Muscle of leg (tissue), 16 donors: ENCODE measurements at places on chromosomes 2 and 18. TPM values are rescaled to one million over a fixed set of nuclear protein-coding genes. Genes with fewer than 3 reads are reported as not detected.

GRCh38 chr2:239200646-239201530 is 199.9 kb downstream of the HDAC4 start:
- no peak for DNase-seq

GRCh38 chr2:181655519-181655918 is 1.4 kb downstream of the CERKL start:
- no peak for DNase-seq

The TMEM198 gene
- polyA plus RNA-seq, result 2.8 TPM

The DSG2 gene
- 8.9 TPM for polyA plus RNA-seq

GRCh38 chr18:62790871-62791772 is 75.8 kb downstream of the PHLPP1 start:
- DNase-seq, result peak; percentile 72

- DNase-seq, result peak; percentile 12
Observed at GRCh38 chr2:220469201-220469600, 841.8 kb downstream of the SLC4A3 start.

The SERPINB3 gene
- polyA plus RNA-seq, result not detected

DNA sequence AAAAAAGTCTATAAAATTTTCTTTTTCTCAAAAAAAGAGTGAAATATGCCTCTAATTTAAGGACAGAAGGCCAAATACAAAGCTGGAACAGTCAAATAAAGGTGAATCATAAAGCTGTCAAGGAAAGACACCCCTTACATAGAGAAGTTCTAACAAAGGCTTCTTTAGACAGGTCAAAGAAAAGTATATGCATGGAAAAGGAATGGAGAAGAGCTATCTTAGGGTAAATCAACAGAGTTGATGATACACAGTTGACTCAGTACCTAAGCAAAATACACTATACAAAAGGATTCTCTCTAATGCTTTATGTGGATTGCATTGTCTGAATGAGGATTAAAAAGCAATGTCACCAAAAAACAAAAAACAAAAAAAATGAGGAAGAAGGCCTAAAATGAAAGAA is 214.8 kb downstream of the TXNL1 start:
- no peak for DNase-seq

- no peak for DNase-seq
Observed at GRCh38 chr2:221602938-221603337, 30.8 kb upstream of the EPHA4 start.
